ENCODE measurements at places on chromosomes 7 and 10.

DNA sequence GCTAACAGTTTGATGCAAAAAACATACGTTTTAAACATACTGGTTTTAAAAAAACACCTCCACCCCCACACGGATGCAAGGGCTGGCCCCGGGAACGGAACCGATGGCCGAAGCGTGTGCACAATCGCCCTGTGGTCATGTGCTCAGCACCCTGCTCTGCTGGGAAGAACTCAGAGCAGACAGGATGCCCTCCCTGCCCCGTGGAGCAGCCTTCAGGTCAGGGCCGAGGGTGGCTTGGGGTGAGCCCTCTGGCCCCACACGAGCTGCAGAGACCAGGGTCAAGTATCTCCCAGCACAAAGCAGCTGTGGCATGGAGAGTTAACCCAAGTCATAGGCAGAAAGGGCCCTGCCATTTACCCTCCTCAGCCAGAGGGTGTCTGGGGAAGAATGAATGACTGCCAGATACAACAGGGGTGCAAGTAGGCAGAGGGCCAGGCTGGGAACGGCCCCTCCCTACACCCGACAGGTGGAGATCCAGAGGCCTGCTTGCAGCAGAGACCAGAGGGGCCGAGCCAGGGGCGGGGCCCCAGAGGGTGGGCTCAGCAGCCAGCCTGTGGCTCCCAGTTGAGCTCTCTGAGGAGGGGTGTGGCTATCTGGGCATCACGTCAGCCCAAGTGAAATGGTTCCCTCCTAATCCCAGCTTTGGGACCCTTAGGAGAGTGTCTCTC, 56.8 kb downstream of the ZRANB1 start:
- no peak for DNase-seq

DNA sequence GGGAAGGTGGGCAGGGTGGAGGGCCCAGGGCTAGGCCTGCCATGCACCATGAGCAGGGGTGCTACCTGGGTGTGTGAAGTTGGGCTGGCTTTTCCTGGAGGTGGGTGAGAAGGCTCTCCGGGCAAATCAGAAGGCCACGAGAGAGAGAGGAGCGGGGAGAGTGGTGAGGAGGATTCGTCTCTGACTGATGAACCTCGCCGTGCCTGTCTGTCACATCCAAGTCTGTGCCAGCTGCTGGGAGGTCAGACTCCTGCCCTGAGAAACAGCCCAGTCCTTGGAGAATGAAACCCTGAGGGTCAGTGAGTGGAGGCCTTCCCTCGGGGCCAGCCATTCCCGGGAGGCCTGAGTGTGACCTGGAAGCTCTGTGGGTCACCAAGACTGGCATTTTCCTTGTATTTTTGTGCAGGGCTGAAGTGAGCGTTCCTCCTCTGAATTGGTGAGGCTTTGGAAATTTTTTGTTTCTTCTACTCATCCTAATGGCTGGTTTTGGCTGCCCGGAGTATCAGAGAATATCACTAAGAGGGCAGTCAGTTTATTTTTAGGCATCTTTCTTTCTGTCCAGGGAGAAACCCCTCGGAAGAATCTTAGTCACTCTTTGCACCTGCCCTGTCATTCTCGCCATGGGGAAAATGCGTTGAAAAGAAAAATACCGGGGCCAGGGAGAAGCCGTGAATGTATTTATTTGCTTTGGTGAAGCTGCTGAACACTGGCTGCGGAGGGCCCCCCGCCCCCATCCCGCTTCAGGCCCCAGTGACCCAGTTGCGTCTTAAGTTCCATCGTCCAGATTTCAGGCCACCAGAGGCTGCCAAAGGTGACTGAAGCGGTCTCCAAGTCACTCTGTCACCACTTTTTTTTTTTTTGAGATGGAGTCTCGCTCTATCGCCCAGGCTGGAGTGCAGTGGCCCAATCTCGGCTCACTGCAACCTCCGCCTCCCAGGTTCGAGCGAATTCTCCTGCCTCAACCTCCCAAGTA, 6.5 kb upstream of the AP5Z1 start:
- DNase-seq, result no peak

DNA sequence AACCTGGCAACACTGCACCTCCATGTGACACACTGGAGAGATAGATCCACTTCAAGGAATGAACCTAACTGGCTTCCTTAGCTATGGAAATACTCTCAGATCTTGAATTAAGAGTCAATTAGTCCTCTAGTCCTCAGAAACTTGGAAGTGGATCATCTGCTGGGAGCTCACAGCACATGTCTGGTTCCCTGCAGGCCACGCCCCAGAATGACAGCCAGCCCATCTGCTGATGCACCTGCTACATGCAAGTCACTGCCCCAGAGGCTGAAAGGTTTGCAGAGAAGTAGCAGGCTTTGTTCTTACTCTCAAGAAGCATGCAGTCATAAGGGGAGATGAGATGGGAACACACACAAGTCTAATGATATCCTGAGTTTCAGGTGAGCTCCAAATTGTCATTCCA, 275.9 kb downstream of the SKAP2 start:
- DNase-seq, result no peak

DNA sequence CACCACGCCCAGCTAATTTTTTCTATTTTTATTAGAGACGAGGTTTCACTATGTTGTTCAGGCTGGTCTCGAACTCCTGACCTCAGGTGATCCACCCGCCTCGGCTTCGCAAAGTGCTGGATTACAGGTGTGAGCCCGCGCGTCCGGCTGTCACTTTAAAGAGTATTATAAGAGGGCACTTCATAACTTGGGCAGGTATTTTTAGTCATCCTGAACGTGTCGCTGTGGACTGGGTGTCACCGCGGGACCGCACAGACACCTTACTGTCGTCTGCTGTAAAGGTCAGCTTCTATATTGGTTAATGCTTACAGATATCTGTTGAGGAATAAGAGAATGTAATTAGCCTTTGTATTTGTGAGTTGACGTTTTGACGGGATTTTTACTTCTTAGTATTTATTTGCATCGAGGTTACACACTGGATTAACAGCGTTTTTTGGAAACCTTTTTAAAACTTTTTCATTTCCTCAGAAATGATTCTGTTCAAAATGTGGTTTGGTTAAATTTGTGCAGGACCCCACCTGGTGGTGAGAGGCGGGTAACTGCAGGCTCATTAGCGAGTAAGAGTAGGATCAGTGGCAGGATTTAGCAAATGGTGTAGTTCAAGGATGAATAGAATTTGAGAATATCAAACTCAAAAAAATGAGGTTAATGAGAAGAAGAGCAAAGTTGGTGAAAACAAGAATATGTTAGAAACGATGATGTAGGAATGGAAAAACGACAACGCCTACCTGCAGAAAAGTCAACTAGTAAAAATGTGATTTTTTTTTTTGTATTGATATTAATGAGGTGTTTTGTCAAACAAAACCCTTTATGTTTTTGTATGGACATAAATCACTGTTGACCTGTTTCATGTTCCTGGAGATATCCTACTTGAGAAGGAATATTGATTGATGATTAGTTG, 3.2 kb downstream of the DNAJB6 start:
- DNase-seq, result peak; percentile 59

GRCh38 chr7:101068401-101068800, 16.9 kb upstream of the TRIM56 start:
- DNase-seq, result no peak

GRCh38 chr10:48497780-48498770, 106.8 kb downstream of the ARHGAP22 start:
- no peak for DNase-seq

DNA sequence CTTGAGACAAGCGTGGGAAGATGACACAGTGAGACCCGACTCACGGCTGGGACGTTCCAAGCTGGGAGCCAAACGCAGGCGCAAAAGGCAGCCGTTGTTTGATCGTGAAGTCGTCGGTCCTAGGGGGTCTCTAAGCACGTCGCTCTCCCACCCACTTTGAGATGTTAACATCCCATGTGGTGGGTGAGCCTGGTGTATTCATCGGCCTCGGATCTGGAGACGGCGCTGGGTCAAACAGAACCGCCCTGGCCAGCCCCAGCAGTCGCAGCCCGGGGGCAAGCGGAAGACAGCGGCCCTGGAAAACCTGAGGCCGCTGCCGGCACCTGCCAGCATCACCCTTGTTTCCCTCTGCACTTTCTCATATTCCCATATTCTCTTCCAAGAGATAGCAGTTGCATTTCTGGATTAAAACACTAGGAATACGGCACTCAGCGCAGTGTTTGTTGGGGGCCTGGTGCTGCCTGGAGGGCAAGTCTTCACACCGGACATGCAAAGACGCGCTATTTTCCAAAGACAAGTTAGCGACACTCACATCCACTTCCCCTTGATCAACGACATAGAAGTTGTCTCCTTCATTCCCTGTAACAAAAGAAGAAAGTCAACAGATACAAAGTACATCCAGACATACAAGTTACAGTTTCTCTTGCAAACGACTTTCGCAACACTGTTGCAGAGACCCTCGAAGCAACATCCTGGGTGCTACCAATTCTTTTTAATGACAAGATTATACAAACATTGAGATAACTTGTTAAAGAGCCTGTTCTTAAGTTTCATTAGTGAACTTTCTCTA, 86.2 kb upstream of the PDGFA start:
- DNase-seq, result no peak

DNA sequence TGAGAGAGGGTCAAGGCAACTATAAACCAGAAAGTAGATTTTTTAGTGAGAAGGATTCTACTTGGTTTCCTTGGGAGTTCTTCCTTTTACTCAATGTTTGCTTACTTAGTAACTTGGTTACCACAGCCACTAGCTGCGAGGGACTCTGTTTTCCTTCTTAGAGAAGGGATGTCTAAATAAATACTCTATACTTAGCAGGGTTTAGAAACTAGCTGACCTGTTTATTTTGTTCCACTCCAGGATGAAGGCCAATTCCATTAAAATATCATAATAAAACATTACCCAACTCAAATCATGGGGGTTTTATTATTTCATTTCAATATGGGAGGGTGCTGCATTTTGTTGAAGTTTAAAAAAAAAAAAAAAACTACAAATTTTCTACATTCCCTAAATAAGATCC, 87.3 kb downstream of the PPP1R3A start:
- no peak for DNase-seq

DNA sequence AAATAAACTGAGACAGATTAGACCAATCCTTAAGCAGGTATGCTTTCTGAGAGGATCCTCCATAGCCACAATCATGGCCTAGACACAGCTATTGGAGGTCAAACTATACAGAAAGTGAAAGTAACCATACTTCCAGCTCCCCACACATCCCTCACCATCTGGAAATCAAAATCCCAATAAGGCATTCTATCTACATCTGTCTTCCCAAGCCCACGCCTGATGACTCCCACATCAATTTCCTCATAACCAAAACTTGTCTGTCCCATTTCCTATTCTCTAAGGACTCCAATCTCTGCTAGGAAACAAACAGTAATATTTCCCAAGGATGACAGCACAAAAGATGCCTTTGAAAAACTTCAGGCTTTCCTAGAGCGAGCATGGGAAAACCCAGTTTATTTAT, 247.3 kb upstream of the HPS1 start:
- DNase-seq, result no peak

GRCh38 chr7:33459340-33459751, 330.0 kb downstream of the BBS9 start:
- no peak for DNase-seq

DNA sequence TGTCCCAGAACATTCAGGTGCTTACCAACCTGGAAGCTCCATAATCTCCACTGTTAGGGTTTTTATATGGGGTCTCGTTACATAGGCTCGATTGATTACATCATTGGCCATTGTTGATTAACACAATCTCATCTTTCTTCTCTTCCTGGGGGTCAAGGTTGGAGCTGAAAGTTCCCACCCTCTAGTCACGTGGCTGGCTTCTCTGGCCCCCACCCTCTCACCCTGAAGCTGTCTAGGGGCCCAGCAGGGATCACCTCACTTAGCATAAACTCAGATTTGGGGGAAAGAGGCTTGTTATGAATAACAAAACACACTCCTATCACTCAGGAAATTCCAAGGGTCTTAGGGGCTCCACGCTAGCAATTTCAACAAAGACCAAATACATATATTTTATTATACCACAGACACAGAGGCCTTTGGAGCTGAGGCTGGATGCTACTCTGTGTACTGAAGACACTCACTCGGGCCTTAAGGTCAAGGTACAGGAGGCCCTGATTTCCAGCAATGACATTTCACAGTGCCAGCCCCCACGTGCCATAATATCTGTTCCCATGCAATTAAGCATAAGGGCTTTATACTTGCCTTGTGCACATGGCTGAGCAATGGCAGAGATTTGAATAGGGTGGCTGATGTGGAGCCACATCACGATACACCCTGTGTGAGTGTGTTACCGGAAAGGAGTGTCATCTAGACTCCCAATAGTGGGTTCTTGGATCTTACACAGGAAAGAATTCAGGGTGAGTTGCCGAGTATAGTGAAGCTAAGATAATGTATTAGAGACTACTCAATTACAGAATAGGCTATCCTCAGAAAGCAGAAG, 108.2 kb downstream of the COL26A1 start:
- DNase-seq, result no peak

GRCh38 chr10:100930368-100930767, 17.6 kb downstream of the SLF2 start:
- no peak for DNase-seq

DNA sequence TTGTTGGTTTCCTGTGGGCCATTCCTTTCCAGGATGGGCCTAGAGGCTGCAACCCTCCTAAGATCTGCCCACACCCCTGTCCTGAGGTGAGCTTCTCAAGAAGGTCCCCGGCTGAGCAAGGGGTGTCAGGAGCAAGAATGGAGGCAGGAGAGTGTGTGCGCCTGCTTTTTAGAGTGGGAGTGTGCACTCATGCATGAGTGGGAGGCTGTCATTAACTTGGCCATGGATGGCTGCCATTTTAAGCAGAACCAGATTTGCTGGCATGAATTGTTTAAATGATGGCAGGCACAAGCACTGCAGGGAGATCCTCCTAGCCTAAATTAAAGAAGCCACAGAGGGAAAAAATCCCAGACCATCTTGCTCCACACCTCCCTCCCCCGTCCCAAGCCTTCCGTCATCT, 2.9 kb upstream of the SGPL1 start:
- DNase-seq, result no peak

DNA sequence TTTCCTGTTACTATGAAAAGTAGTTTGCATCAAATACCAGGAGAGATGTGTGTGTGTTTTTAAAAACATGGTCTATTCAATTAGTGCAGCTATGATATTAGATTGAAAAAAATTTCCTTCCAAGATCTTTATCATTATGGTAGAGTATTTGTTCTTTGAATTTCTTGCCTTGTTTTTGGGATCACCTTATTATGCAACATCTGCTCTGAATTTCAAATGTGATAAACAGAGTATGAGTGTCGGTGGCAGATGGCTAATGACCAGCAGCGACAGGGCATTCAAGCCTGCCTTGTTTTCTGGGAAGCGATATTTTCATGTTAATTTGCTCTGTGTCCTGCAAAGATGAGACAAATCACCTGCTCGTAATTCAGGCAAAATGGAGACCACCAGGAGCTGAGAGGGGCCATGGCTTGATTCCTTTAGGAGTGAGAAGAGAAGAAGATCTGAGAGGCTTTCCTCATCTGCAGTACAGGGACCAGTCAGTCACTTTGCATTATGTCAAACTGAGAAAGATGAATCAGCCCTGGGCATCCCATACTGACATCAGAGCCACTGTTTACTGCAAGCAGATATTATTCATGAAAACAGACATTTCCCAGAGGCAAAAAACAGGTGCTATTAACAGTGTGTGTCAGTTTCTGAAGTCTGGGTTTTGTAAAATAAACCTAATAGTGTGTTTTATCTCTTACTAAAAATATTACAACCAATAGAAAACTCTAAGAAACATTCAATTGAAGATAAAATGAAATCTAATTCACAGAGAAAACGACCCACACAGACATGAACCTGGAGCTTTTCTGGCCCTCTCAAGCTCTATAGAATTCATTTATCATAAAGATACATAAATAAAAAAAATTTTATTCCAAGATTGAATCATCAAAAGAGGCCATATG, 67.6 kb downstream of the CDK6 start:
- DNase-seq, result no peak
